Activated CD4-positive, CD25-positive, alpha-beta regulatory T cell (primary cell): ENCODE measurements at places on chromosomes 1 and 21.

- DNase-seq, result peak; percentile 20
These were observed 6.8 kb upstream of the BSDC1 start for GRCh38 chr1:32400876-32401631.

DNA sequence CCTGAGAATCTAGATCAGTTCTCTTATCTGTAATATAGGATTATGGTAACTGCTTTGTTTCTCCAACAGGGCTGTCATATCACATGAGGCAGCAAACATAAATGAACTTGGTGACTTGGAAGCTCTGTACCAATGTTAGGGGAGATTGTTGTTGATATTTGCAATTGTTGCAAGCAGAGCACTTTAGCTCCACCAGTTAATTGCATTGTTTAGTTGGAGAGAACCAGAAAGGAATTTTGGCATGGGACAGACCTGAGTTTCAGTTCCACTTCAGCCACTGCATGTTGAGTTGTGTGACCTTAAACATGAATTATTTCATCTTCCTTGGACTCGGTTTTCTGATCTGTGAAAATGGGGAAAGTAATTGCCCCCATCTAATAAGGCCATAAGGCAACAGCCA lies 142.3 kb upstream of the JUN start:
- no peak for DNase-seq

GRCh38 chr1:50175719-50176639 lies 67.3 kb downstream of the ELAVL4 start:
- DNase-seq, result no peak

GRCh38 chr1:168088511-168089325 lies 48.0 kb downstream of the GPR161 start:
- DNase-seq, result no peak

- DNase-seq, result no peak
These were observed 128.2 kb downstream of the DMRTB1 start for GRCh38 chr1:53587252-53587988.

- no peak for DNase-seq
These were observed 55.8 kb downstream of the GNG12 start for GRCh38 chr1:67777440-67777839.

GRCh38 chr1:31901838-31902509 lies 36.2 kb downstream of the PTP4A2 start:
- DNase-seq, result no peak

GRCh38 chr1:206723462-206723804 lies 38.7 kb downstream of the MAPKAPK2 start:
- no peak for DNase-seq

DNA sequence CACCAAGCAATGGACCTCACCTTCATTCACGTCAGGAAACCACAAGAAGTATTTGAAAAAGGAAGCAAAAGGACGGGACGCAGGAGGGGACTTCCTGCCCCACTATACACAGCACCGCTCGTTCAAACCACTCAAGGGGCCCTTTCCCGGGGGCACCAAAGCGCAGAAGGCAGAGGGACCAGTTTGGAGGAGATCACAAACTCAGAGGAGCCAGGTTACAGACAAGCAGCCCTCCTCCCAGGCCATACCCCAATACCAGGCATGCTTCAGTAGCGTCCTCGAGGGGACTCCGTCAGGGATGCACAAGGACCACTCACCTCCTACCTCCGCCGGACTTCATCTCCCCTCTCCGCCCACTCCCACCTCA lies 685 bp downstream of the CRTC2 start:
- DNase-seq, result peak; percentile 12

GRCh38 chr1:51421964-51422363 lies 91.6 kb upstream of the TTC39A start:
- DNase-seq, result no peak

DNA sequence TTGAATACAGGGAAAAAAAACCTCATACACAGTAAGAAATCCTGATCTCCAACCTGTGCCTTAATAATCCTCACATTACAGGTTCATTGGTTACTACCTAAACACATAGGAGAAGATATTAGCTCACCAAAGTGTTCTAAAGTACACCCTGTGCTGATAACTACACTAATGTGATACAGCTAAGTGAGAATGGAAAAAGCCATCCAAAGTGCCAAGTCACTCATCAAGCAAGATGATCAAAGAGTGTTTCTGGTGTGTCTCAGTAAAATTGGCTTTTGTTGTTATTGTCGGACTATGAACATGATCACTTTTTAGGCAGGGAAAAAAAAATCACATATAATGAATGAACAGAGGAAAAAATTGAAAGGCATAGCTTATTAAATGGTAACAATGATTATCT lies 31.4 kb downstream of the EPS15 start:
- DNase-seq, result no peak

GRCh38 chr1:78224861-78225552 lies 179.2 kb downstream of the GIPC2 start:
- no peak for DNase-seq

GRCh38 chr1:88998716-88999115 lies 6.3 kb upstream of the KYAT3 start:
- no peak for DNase-seq

GRCh38 chr1:198775606-198776005 lies 136.8 kb downstream of the PTPRC start:
- no peak for DNase-seq

- DNase-seq, result no peak
These were observed 239.0 kb downstream of the SDCCAG8 start for GRCh38 chr1:243494741-243495431.

DNA sequence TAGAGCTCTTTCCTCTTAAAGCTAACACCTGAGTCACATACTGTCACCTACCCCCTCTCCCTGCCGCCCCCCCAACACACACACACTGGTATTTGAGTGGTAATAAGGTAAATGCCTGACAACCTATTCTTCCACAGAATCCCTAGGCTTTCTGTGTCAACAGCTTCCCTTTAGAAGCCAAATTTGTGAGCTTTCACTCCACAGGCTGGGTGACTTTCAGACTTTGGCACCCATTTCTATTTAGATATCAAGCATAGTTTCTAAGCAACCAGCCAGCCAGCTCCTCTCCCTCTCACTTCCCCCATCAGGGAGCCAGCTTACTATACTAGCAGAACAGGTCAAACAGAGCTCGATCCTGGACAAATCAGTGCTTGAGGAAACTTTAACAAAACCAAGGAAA lies 3.2 kb upstream of the C1orf74 start:
- DNase-seq, result no peak

GRCh38 chr21:17467392-17467791 lies 45.5 kb upstream of the CXADR start:
- DNase-seq, result no peak

DNA sequence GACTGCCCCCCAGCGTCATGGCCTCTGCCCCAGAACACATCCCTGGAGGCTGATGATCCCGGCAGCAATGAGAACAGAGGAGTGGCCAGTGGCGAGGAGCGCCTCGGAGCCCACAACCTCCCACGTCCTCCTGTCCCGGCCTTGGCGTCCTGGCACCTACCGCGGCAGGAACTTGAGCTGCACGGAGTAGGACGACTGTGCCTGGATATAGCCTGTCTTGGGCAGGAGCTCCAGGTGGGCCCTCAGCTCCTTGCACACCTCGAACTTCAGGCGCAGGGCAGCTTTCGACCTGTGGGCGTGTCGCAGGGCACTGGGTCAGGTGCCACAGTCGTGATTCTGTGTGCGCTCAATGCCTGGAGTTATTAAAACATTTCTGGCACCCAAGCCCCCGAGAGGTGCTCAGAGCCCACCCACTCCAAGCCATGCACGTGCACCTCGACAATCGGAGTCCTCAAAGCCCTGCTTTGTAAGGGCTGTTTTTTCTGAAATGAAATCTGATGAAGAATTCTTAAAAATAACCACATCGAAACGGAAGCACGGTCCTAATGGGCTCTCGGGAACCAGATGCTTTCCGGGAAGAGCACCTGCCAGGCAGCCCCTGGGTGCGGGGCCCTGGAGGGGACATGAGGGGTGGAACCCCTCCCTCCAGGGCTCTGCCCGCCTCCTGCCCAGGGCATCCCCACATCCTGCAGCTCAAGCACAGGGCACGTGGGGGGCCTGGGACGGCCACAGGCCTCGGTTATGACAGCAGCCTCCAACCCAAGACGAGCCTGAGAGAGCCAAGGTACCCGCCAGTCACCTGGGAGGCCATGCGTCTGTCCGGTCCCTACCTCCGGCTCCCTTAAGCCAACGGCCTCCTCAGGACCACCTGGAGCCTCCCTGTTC lies 23.0 kb upstream of the TMEM52 start:
- DNase-seq, result no peak

DNA sequence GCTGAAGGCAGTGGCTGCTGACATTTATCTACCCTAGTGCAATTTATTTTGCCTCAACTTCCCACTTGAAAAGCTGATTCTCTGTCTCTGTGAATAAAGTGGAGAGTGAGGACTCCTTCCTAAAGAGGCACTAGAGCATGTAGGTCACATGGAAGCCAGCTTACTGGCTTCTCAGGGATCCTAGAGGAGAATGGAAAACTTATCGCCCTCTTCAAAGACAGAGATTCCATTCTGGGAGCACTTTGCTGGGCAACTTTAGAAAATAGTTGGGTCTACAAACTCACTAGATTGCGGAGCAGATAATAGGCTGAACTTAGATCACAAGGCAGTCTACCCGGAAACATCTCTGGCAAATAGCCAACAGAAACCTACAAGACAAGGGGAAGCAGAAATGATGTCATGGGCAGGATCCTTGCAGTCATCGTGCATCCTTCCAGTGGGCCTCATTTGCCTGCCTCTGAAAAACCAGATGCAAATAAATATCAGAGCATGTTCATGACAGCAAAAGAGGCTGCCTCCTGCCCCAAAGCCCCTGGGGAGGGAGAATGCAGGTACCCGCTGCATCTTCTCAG lies 104.8 kb upstream of the BARHL2 start:
- no peak for DNase-seq

GRCh38 chr1:173914366-173914871 lies 2.7 kb downstream of the SERPINC1 start:
- DNase-seq, result no peak

- no peak for DNase-seq
These were observed 8.9 kb downstream of the IFFO2 start for GRCh38 chr1:18947570-18947969.

DNA sequence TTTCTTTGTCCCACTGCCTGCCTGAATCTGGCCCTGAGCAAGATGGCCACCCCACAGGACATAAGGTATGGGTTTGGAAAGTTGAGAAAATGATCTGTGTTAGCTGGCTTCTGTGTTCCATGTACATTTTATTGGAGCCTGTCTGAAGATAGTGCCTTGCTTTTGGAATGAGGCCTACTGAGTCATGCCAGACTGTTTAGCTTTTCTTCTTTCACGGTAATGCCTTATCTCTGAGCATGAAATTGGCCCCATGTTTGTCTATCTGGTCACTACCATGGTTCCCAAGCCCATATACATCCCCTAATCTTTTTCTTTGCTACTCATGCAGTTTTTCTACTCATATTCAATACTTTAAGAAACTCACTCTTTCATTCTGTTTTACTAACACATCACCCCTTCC lies 85.1 kb upstream of the LMO4 start:
- DNase-seq, result no peak

- no peak for DNase-seq
These were observed 25.4 kb upstream of the SMIM12 start for GRCh38 chr1:34884961-34885360.

GRCh38 chr1:48017716-48018115 lies 20.5 kb upstream of the TRABD2B start:
- no peak for DNase-seq

GRCh38 chr1:168179438-168180147 lies 831 bp downstream of the TIPRL start:
- no peak for DNase-seq

GRCh38 chr1:91499904-91500755 lies 521 bp upstream of the CDC7 start:
- no peak for DNase-seq

DNA sequence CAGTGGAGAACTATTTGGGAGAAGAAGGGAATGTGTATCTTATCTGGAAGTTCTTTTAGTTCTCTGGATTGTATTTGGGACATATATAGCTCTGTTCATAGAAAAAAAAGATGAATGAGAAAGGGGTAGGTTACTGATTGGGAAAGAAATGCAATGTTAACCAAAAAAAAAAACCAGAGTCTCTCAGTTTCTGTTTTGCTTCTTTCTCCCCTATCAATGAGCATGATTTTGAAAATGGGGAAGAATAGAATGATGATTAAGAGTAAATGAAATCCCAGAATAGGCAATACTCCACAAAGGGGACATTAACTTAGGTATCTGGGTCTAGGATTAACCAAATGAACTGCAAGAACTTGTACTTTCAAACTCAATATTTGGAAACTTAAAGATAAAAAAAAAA lies 92.9 kb downstream of the RHOU start:
- DNase-seq, result no peak

DNA sequence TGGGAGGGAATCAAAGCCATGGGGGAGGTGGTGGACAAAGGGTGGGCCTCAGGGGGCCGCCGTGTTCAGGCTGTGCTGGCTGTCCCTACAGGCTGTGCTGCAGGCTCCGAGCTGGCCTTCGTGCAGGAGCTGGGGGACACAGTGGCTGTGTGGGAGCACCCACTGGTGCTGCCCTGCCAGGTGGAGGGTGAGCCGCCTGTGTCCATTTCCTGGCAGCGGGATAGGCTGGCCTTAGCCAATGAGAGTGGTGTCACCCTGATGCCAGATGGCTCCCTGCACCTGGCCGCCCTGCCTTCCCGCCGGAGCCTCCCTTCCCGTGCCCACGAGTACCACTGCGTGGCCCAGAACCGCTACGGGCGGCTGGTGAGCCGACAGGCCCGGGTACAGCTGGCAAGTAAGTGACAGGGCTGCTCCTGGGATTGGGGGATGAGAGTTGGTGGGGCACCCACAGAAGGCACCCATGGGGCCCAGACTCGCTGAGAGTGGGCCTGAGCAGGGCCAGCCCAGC lies 20.2 kb downstream of the SLC27A3 start:
- DNase-seq, result no peak

- no peak for DNase-seq
These were observed 45.8 kb downstream of the GDAP2 start for GRCh38 chr1:117883616-117884015.

DNA sequence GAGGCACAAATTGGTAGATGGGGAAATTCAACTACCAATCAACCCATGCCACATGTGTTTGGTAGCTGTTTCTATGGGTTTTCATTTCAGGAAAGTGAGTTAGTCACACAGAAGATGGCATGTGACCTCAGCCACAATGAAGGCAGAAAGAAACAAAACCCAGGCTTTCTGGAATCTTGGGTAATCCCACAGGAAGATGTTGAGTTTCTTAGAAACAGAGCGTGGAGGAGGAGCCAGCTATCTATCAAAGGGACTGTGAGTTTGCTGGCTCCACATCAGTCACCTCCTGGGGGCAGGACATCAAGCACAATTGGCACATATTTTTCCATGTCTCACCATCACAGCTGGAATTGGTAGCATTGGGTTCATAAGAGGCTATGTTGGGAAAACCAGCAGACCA lies 188.9 kb upstream of the PLXNA2 start:
- DNase-seq, result no peak

GRCh38 chr1:68231627-68232288 lies 565 bp downstream of the WLS start:
- no peak for DNase-seq

GRCh38 chr1:197143276-197143675 lies 3.2 kb downstream of the ASPM start:
- DNase-seq, result no peak
